ENCODE measurements at places on chromosomes 6 and 20.

DNA sequence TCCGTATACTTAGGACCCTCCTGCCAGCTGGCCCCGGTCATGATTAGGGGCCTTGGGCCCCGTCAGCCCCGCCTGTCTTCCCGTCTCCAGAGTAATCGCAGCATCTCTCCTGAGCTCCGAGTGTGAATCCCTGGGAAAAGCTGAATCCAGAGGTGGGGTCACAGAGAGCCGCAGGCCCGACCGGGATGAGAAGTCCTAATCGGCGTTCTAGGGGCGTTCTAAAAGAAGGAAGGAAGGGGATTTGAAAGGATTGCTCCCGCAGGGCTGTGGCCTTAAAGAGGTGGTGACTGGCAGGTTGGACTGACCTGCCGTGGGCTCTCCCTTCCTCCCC lies 371 bp downstream of the HMGN4 start:
- no peak for DNase-seq

GRCh38 chr20:8082989-8083388 lies 49.1 kb upstream of the PLCB1 start:
- peak; percentile 87 for DNase-seq

- no peak for DNase-seq
Observed at GRCh38 chr6:100432136-100432535, 32.6 kb downstream of the SIM1 start.

DNA sequence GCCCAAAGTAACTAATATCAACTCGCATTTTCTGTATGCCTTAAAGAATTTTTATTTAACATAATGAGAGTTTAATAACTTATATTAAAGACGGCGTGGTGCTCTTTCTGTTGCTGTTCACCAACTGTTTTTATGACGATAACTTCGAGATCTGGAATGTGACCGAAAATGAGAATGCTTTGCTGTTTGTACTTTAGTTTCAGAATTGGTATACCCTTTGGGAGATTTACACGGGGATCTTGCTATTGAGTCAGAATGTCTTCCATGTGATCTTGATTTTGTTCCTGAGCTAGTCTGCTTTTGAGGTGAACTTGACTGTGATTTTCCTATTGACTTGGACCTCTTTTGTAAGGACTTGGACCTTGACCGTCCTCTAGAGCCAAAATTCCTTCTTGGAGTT lies 17.9 kb downstream of the PNRC1 start:
- DNase-seq = no peak

GRCh38 chr6:30470968-30471367 lies 18.3 kb upstream of the HLA-E start:
- no peak for DNase-seq

- no peak for DNase-seq
Observed at GRCh38 chr6:112833581-112834131, 486.5 kb downstream of the RFPL4B start.

GRCh38 chr20:50172347-50173013 lies 18.1 kb upstream of the CEBPB start:
- peak; percentile 15 for DNase-seq

DNA sequence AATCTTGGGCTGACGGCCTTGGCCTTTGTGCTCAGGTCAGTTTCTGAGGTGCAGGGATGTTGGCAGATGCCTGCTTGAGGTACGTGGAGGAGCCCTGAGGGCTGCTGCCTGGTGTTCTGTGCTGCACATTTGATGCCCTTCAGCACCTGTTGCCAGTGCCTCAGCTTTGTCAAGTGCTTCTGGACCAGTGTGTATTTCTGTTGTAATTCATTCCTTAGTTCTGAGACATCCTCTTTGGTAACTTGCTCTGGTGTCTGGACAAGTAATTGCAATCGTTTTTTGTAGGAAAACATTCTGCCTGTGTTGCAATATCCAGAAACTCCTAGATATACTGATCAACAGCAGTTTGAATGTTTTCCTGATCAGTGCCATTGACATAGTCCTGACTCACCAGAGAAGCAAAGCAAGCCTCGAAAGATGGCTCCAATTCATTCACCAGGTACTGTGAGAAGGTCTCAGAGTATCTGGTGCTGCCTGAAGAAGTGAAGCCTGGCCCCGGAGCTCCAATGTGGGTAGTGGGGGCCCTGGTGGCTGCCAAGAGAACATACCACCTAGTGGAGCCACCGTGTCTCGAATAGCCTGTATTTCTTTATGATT lies 26.7 kb downstream of the ZNF337 start:
- DNase-seq = no peak

DNA sequence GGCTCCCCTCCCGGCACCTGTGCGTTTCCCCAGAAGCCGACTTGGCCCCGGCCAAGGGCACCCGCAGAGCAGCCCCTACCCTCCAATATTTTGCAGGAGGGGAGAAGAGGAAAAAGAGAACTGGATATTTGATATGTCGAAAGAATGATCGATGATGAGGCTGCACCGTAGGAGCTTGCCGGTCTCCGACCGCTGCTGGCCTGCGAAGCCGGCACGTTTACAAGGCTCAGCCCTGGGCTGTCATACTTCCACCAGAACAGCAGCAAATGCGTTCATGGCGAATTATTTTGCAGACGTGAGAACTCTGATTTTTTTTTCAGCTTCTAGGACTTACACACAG lies 296.7 kb downstream of the TFAP2C start:
- DNase-seq = no peak

DNA sequence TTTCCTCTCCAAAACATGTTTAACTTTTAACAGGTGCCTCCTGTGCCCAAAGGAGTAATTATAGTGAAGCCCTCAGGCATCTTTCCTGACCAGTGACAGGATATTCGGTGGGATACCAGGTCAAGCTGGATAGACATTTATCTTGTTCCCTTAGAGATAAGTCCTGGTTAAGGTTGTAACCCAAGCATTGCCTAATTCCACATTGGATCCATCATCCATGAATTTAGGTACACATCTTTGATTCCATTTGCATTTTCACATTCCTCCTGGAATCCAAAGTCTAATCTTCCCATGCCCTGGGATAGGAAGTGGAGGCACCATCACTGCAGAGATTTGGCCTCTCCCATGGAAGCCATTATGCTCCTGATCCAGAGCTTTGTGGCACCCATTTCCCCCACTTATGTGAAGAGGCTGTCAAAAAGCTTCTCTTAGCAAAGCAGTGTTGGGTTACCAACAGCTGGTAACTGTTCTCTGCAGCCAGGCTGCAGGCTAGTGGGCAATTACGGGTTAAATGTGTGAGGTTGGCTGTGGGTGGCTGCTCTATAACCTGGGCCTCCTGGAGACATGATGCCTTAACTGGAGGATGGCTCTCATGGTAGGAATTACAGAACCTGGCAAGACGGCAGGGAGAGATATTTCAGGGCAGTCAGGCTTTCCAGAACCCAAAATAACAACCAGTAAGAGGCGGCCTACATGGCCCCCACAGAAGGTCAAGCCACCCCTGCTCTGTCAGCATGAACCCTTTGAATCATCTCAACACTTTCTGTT lies 96.9 kb upstream of the VGLL2 start:
- DNase-seq = no peak

GRCh38 chr6:3741477-3741871 lies 10.0 kb downstream of the PXDC1 start:
- no peak for DNase-seq

DNA sequence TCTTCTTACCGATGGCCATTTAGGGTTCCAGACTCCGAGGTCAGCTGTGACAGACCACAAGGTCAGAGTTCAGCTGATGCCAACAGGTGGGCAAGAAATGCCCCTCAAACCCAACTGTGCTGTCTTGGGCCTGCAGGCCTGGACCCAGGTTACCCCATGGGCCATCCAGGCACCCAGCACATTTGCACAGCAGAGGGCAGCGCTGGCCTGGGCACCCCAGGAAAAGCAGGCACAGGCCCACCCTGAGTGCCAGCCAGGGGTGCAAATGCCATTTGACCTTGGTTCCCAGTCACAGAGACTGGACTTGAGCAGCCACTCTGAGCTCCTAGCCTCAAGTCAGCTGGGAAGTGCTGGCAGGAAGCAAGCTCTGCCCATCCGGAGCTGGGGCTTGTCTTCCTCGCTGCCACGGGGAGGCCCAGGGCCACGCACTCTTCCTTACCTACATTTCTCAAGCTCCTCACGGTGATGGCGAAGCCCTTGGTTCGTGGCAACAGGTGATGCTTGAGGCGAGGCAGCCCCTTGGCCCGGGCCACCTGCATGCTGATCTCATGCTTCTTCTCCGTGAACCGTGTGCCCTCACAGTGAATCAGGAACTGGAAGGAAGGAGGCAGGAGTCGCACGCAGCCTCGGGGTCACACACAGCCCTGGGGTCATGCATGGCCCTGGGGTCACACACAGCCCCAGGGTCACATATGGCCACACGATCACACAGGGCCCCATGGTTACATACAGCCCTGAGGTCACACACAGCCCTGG lies 120.8 kb downstream of the AGPAT4 start:
- no peak for DNase-seq

DNA sequence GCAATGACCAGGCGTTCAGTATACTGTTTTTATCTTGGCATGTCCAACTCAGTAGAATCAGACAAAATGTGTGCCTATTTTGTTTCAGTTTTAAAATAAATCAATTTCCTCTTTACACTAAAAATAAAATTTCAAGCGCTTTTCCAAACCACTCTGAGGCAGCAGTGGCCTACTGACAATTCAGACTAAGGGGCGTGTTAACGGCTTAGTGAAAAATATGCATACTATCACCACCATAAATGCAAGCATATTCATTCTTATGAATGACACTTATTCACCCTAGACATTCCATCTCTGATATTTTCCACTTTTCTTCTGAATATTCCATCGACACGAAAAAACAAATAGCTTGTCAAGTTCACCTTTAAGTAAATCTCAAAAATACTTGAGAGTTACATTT lies 7.5 kb downstream of the TBX18 start:
- no peak for DNase-seq

DNA sequence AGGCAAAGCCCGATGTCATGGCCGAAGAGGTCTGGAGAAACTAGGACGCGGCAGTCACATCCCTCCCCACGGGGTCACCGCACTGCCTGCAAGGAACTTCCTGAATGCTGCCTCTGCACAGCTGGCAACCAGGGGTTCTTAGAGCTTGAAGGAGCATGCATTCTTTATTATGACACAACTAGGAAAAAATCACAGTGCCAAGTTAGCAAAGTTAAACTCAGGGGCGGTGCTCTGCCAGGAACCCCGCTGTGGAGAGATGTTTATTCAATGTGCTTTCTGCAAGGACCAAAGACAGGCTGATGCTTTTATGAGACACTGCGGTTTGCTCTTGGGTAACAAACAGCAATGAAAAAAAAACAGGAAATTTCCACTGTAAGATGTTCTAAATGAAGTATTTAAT lies 287.3 kb upstream of the FOXQ1 start:
- DNase-seq = no peak

GRCh38 chr20:3733119-3733995 lies 872 bp downstream of the HSPA12B start:
- DNase-seq = no peak

- no peak for DNase-seq
Observed at GRCh38 chr20:64177787-64178186, 13.5 kb downstream of the MYT1 start.

DNA sequence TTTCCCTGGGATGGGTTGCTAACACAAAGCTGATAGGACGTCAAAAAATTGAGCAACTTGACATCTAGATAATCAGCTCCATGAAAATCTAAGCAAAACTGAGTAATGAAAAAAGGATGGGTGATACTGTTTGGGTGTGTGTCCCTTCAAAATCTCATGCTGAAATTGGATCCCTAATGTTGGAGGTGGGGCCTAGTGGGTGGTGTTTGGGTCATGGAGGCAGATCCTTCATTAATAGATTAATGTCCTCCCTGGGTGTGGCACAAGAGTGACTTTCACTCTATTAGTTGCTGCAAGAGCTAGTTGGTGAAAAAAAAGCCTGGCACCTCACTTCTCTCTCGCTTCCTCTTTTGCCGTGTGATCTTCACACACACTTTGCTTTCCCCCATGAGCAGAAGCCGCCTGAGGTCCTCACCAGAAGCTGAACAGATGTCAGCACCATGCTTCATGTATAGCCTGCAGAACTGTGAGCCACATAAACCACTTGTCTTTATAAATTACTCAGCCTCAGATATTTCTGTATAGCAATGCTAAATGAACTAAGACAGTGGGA lies 160.9 kb downstream of the FRK start:
- no peak for DNase-seq

DNA sequence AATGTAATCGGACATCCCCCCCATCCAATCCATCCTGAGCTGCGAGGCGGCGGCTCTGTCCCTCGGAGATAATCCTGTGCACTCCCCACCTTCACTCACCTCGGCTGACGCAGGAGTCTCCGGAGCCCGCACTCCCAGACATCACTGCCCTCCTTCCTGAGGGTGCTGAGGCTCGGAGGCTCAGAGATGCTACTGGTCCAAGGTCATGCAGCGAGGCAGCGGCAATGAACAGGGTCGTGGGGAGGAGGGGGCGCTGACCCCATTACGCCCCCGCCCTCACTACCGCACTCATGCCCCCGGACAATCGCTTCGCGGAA lies 485 bp downstream of the ADISSP start:
- DNase-seq = no peak

DNA sequence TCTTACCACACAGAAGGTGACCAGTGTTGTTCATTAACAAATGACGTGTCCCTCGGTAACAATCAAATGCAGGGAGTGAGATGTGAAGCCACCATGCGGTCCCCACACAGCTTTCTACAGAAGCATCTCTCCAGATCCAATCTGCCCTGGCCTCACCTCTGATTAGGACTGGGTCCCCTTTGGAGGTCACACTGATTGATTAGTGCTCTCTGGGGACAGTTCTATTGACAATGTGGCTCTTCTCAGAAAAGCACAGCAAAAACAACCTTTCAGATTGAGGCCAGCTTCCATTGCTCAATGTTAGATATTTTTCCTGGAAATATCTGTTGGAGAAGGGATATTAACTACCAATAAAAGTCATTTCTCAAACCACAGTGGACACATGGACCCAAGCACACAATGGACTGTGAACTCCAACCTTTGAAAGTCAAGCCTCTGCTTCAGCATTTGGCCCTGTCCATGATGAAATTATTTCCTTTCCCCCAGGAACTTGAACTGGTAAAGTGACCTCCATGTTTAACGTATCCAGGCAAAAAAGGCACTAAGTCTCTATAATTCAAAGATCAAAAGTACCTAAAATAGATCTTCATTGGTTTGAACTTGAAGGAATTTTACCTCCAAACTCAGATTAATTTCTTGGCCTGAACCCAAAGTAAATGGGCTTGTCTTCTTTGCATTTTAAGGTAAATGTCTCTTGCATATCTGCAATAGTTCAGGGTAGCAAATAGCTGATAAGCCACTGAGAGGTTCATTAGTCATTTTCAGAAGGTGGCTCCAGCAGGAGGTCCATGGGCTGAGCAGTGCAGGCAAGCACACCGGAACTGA lies 118.5 kb downstream of the FOXA2 start:
- no peak for DNase-seq

- DNase-seq = no peak
Observed at GRCh38 chr6:105882828-105883227, 203.3 kb upstream of the PRDM1 start.

All from DMS153 (cell line).